ENCODE measurements at places on chromosomes 7 and 10. TPM values are rescaled to one million over a fixed set of nuclear protein-coding genes. Genes with fewer than 3 reads are reported as not detected.

Gene TRIM73
- 2.9 TPM for total RNA-seq

DNA sequence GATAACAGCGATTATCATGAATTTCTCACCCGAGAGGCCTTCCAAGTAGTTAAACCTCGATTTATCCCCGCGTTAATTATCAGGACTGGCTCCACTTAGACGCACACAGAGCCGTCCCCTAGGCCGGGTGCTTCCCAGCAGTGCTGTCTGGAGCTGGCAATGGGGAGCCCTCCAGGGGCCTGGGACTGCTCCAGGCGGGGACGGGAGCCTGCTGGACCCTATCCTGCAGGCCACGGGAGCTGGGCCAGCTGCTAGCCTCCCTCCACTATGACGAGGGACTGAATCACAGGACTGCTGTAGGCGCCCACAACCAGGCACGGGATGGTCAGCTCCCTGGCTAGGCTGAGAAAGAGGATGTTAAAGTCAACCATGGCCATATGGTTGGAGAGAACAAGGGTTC, 229.1 kb downstream of the ELFN1 start:
- DNase-seq, result no peak

Gene OR9A2
- total RNA-seq, result under 0.01 TPM

Gene SSC4D
- 1.6 TPM for total RNA-seq

- DNase-seq, result no peak
Observed at GRCh38 chr7:149716932-149717307, 56.5 kb downstream of the ZNF467 start.

DNA sequence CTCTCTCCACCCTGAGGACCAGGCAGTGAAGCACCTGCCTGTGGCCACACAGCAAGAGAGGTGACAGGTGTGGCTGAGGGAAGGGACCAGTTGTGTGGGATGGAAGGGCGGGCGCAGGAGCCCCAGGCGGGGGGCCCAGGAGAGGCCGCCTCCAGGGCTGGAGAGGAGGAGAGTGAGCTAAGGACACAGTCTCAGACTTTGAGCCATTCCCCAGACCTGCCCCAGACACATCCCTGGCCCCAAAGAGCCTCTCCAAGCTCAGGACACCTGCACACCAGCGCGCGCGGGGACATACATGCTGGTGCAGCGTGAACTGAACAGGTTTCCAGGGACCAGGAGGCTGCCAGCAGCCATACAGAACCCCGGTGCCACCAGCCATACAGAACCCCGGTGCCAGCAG, 237.3 kb downstream of the MAD1L1 start:
- DNase-seq, result no peak

DNA sequence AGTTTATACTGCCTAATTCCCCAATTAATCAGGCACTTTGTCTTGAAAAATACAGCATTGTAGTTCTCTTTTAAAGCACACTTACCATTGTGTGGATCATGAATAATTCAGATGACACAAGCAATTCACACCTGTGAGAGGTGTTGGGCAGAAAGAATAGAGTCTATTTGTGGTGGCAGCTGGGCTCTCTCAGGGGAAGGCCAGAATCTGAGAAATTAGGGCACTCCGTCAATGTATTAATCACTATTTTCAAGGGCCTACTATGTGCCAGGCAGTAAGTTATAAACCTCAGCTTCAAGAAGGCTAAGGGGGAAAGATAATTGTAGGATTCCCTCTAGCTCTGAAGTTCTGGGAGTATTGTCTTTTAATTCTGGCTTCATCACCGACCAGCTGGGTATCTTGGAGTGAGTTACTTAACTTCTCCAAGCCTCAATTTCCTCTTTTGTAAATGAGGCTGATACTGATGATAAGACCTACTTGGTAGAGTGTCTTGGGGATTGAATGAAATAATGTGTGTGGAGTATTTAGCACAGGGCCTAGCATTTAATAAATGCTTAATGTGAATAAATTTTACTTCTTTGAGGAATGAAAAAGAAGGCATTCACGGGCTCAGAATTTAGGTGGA, 2.5 kb downstream of the CHN2 start:
- no peak for DNase-seq

DNA sequence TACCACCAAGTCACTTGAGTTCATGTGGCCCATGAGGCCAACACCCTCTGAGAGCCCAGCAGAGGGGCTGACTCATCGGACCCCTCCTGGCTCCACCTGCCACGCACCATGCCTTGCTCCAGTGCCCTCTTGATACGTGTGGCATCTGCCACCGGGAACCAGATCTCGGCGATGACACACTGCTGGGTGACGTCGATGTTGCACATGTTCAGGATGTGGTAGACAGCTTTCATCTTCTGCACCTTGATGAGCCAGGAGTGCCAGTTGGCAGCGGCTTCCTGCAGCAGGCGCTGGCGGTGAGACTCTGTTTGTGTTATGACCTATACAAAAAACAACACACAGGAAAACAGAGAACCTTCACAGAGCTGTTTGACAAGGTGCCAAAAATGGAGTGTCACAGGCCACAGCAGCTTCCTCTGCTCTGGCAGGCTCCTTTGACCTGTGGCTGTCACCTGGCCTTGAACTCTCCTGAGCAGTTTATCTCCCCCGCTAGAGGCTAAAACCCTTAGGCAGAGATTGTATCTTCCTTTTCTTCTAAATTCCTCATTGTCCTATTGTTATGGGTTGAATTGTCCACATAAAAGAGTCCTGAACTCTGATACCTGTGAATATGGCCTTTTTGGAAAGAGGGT, 45.2 kb upstream of the TMEM213 start:
- DNase-seq, result no peak

- peak; percentile 6 for DNase-seq
Observed at GRCh38 chr10:4770801-4771553, 55.0 kb upstream of the AKR1E2 start.

DNA sequence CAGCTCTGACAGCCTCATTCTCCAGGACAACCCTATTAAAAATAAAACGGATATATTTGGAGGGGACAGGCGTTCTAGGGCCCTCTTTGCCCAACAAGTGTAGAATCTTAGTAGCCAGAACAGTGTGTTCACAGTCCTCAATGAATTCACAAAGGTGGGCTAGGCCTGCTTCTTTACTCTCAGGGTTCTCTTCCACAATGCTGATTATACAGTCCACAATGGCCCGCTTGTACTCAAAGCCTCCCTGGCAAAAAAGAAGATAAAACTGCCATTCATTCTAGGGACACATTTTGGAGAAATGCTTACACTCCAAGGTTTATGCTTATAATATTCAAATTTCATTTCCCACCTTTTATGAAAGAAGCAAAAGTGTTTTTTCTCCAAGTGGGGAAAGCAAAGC, 62.6 kb downstream of the MEST start:
- no peak for DNase-seq

DNA sequence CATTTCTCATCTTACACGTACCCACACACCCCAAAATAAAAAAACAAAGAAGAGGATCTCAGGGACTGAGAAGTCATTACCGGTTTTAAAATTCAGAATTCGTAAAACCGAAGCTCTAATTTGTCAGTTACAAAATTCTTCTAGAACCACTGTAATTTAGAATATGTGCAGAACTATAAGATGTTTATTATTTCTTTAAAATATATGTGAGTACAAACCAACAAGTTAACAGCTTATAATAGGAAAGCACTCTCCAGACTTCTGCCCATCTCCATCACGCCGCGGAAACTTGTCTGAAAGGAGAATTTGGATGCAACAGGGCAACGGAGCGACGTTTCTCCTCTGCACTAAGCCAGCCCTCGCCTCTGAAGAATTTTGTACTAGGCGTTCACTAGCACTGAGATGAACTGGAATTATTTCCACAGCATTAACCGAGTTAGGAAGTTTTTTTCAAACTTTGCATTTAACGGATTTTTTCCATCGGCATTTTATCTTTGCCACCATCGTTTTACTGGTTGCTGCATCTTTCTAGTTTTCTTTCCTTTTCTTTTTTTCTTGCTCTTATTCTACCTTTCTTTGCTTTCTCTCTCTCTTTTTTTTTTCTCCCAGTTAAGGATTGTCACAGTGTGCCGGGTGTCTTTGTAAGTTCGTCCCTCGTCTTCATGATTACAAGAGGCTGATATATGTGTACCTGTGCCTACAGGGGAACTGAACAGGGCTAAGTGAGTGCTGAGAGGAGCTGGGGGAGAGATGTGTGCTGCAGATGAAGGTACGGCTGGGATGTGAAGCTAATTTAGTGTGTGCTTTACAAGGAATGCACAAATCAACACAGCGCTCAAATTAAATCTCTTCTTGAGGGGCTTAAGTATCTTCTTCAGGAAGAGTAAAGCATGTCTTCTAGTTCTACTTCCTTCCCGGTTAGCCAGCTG, 295.9 kb upstream of the NFE2L3 start:
- DNase-seq, result no peak

DNA sequence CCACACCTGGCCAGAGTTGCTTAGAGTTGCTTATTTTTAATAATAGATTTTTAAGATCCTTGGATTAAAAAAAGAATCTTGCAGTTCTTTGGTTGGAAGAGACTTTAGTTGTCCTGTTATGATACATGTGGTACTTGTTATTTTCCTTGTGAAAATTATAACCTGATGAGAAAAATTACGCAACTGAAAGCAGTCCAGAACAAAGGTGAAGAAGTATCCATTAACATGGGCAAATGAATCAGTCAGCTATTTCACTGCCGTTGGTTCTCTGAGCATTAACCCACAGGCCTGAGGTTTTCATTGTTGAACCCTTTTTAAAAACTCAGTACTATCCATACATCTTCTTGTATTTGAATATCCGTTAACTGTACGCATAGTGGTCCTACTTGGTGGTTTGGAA, 68.2 kb downstream of the GALNT11 start:
- DNase-seq, result no peak

Gene UFSP1
- total RNA-seq, result 3.7 TPM

Gene DGKI
- total RNA-seq, result 98.6 TPM

- DNase-seq, result no peak
Observed at GRCh38 chr10:132153616-132154217, 33.0 kb upstream of the DPYSL4 start.

Gene PHTF2
- total RNA-seq, result 39.9 TPM

GRCh38 chr7:55723621-55723941, 139.0 kb downstream of the SEPTIN14 start:
- no peak for DNase-seq
